ENCODE measurements at places on chromosomes 4 and X.

DNA sequence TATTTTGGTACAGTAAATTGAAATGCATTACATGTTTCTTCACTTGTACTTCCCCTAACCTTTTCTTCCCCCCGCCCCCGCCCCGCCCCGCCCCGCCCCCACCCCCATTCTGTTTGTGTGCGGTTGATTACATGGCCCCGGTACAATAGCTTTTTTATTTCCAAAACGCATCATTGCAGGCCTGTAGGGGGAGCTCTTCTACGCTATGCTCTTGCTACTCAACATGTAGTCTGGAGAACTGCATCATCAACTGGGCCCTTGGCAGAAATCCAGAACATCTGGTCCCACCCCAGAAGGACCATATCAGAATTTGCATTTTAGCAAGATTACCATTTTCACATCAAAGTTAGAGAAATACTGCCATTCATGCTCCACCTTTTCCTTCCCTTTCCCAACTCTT, 333.3 kb upstream of the DDX53 start:
- no peak for DNase-seq

DNA sequence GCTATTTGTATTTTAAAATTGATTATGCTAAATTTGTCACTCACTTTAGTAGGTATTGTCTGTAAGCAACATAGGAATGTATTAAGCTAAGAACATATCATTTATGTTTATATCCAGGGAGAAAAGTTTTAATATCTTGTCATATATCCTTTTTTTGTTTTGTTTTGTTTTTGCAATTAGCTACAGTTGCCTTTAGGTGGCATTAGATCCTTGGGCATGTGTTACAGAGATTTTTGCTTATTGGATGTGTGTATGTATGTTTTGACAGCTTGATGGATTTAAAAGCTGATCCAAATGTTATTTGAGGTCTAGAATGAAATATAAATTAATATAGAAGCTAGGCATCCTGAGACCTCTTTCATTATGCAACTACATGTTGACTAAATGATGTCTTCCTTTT, 36.1 kb upstream of the OTUD4 start:
- DNase-seq, result no peak

DNA sequence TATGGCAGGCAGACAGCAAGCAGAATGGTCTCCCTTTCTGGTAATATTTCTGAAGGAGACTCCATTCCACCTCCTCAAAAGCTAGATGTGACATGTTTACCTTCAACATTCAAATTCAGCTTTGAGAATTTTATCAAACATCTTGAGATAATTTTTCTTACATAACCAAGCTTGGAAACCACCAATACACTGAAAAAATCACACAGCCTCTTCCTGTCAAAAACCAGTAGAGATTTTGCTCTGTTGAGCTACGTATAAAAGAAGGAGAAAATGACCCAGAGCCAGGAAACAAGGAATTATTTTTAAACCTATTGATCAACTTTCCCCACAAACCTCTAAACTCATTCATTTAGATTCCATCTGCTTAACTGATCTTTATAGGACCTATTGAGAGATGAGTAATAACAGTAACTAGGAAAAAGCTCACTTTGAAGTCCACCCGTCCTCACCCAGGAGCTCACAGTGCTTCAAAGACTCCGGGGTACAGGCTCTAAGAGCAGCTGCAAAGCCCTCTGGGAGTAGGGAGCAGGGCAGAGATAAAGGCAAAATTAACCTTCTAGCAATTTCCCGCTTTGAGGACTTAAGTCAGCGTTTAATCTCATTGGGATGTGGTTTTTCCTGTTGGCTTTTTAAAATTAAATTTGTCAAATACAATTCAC, 318.2 kb upstream of the RASGEF1B start:
- DNase-seq, result no peak

DNA sequence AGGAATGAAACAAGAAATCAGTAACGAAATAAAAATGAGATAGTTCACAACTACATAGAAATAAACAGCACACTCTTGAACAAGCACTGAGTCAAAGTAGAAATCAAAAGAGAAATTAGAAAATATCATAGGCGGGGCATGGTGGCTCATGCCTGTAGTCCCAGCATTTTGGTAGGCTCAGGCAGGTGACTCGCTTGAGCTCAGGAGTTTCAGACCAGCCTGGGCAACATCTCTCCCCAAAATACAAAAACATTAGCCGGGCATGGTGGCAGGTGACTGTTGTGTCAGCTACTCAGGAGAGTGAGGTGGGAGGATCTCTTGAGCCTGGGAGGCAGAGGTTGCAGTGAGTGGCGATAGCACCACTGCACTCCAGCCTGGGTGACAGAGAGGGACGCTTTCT, 714.4 kb downstream of the GLUD2 start:
- no peak for DNase-seq

DNA sequence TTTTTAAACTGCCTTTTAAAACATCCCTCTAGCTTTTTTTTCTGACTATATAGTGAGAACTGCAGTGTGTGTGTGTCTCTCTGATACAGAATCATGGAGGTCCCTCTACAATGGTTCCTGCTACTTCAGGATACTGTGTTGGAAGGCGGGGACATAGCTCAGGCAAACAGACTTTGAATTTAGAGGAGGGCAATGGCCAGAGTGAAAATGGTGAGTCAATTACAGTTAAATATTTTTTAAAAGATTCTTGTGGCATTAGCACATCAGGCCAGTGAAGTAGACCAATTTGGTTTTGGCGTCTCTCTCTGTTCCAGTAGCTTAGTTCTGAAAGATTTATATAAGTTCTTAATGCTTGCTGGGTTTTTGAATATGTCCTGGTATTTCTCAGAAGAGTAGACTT, 47.1 kb downstream of the ALG13 start:
- no peak for DNase-seq

GRCh38 chr4:54386042-54386669, 157.1 kb downstream of the PDGFRA start:
- DNase-seq, result no peak

GRCh38 chr4:56250776-56251175, 136.5 kb downstream of the AASDH start:
- no peak for DNase-seq

Measured in stimulated activated CD8-positive, alpha-beta memory T cell treated with anti-CD3 and anti-CD28 coated beads, Interleukin-7, amount 100 ng/mL, for 1 hour (primary cell).